ENCODE measurements at places on chromosomes 4 and X.

DNA sequence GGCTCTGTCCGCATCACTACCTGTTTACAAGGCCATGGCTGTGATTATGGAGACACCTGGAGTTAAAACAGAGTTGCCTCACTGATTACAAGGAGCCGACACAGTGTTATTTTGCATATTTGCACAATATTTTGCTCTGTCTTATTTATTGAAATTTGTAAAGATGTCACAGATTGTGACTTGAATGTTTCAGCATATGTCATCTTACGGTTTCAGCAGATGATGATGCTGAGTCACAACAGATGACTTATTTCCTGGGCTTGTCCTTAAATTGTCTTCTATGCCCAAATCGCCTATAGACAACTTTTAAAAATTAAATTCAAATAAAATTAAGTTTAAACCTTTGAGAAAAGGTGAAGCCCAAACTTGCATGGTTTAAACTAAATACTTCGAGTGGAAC is 87.1 kb upstream of the INPP4B start:
- no peak for DNase-seq

- peak; percentile 57 for DNase-seq
These were observed 54.4 kb downstream of the NBDY start for GRCh38 chrX:56783450-56783831.

GRCh38 chr4:98994474-98995182 is 893 bp upstream of the METAP1 start:
- no peak for DNase-seq

- DNase-seq: no peak
These were observed 104.0 kb upstream of the MBNL3 start for GRCh38 chrX:132592880-132593279.

DNA sequence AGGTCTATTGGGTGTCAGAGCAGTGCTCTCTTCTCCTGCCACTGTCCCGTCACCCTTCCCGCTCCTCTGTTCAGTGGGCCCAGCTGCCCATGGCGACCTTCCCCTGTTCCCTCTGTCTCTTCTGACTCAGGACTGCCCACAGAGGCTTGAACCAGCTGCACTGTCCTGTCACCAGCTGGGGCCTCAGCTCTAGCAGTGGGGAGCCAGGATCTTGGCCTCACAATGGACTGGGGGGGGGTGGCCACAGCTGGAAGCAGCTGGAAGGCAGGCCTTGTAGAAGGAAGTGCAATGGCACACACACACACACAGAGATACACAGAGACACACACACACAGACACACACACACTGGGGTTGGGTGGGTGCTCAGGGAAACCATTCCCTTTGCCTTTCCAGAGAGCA is 114.0 kb upstream of the PJA1 start:
- DNase-seq: no peak

GRCh38 chrX:63889001-63889400 is 104.0 kb upstream of the ARHGEF9 start:
- DNase-seq: no peak

Data from GDM1 (cell line).